ENCODE measurements at places on chromosomes 2 and 18.

DNA sequence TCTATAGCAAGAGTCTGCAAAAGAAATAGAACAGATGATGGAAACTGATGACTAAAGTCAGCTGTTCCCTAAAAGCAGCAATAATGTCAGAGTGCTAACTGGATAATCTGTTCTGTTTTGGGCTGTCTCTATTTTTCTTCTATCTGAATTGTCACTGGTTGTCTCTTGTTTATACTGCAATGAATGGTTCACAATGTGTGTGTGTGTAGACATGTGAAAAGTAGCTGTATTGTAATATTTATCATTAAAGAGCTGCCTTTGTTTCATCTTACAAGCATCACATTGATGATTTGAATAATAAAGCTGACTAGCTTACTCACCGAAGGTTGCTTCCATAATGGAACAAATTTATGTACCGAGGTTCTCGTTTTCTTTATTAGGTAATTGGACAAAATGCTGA lies 456.0 kb upstream of the ZEB2 start:
- DNase-seq: no peak

DNA sequence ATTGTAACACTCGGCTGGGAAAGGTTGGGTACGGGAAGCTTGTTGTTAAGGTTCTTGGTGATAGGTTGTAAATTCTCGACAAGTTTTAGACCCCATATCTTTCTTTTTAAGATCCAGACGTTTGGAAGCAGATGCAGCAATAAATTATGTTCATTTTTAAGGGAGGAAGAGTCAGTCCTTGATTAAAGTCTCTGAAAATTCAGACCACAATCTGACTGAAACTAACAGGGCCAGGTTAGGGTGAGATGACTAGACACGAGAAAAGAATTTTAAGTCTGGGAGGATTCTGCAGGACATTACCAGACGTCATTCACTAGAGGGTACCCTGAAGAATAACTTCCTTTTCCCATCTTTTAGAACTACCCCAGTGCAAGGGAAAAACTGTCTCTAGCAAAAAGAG lies 16.1 kb downstream of the WIPF1 start:
- DNase-seq: no peak

GRCh38 chr2:162318328-162319180 lies at the start of gene IFIH1:
Gene IFIH1 (minus strand): TSS chr2:162318684. CDS start chr2:162318307, 377 bp downstream.
- DNase-seq: peak; percentile 47

GRCh38 chr18:48947560-48947959 lies 3.2 kb downstream of the SMAD7 start:
- no peak for DNase-seq

GRCh38 chr2:187774551-187775071 lies 220.4 kb upstream of the TFPI start:
- no peak for DNase-seq

DNA sequence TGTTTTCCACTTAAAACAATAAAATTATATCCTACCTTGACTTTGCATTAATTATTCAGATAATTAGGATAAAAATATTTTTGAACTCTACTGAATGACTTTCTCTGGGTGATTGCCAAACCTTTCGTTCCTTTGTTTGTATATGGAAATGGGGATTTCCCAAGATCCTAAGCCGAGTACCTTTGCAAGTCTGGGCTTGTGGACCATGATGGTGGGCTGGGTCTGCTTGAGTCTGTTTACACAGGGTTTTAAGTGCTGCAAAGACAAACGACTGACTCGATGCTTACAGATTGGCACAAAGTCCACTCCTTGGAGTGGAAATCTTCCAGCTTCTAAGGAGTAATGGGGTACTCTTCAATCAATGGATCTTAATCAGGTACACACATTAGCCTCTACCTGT lies 659.5 kb downstream of the TSN start:
- no peak for DNase-seq

DNA sequence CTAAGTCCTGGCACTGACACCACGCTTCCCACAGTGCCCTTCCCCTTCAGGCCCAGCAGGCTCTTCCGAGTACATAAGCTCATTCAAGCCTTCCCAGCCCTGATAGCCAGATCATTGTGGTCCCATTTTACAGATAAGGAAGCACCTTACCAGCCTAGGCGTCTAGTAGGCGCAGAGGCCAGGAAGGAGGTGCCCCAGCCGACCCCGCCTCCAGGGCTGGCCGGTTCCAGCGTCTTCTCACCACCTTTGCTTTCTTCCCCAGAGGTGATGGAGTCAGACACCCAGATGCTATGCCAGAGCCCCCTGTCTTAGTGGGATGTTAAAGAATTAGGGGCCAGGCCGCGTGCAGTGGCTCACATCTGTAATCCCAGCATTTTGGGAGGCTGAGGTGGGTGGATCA lies 28.9 kb upstream of the EFHD1 start:
- DNase-seq: no peak

- no peak for DNase-seq
Observed at GRCh38 chr2:10588931-10589330, 100.8 kb downstream of the NOL10 start.

DNA sequence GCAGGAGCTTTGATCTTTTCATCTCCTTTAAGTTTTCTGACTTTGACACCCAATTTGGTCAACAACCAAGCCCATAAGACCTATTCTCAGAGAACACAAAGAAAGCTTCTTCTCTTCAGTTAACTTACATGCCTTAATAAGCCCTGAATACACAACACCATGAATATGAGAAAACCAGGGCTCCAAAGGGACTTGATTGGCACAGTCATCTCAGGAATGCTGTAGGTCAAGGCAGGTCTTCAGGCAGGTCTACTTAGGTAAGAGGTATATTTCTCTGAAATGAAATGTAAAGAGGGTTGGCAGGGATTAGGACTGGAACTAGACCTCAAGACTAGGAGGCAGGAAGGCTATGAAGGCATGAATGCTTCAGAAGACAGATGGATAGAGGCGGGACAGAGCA lies 24.4 kb upstream of the EIF2AK3 start:
- DNase-seq: no peak

GRCh38 chr2:188571543-188572303 lies 280.0 kb downstream of the GULP1 start:
- DNase-seq: no peak

DNA sequence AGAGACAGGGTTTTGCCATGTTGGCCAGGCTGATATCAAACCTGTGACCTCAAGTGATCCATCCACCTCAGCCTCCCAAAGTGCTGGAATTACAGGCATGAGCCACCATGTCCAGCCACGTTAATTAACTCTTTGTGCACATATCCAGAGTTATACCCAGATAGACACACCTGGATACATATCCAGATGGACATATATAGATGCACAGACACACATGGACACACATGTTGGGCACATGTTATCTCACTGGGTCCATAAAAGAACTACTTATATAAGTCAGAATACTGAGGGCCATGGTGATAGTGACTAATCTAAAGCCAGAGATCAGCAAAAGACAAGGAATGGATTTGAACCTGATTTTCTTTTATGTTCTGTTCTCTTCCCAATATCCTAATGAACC lies 158.6 kb downstream of the IRS1 start:
- DNase-seq: no peak

DNA sequence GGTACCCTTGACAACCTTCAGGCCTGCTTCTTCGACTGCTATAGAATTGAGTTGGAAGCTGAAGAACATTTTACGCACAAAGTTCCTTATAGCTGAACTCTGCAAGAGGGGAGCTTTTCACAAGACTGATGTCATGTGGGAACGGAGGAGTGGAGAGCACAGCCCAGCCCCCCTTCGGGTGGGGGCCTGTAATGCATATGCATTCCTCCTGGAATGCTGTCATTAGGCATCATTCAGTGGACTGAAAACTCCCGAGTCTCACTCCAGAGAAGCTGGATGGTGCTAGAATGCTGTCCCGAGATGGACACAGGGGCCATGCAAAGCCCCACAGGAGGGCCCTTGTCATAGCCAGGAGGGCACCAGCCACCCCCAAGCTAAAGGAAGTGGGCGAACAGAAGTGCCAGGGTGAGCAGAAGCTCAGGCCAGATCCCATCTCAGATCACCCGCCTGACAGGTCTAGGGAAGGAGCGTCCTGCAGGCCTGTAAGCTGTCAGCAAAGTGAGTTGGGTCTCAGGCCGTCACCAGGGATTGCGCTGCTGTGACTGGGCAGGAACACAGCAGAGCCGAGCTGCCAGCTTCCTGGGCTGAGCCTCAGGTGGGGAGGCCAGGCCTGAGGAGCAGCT lies 43.8 kb upstream of the RBM44 start:
- no peak for DNase-seq

- DNase-seq: no peak
Observed at GRCh38 chr2:20366672-20367116, 16.1 kb upstream of the PUM2 start.

DNA sequence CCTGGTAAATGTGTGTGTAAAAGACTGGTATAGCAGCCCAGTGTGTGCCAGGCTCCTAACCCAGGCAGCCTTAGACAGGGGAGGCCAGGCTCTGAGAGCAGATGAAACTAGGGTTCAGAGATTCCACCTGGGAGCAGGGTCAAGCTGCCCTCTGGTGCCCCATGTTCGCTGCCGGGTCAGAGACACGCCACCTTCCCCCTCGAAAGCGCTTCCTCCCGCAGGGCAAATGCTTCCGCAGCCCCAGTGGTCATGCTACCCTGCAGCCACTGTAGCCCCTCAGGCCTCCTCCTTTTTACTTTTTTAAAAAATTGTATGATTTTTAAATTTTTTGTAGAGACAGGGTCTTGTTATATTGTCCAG lies 10.6 kb upstream of the KLF11 start:
- no peak for DNase-seq

DNA sequence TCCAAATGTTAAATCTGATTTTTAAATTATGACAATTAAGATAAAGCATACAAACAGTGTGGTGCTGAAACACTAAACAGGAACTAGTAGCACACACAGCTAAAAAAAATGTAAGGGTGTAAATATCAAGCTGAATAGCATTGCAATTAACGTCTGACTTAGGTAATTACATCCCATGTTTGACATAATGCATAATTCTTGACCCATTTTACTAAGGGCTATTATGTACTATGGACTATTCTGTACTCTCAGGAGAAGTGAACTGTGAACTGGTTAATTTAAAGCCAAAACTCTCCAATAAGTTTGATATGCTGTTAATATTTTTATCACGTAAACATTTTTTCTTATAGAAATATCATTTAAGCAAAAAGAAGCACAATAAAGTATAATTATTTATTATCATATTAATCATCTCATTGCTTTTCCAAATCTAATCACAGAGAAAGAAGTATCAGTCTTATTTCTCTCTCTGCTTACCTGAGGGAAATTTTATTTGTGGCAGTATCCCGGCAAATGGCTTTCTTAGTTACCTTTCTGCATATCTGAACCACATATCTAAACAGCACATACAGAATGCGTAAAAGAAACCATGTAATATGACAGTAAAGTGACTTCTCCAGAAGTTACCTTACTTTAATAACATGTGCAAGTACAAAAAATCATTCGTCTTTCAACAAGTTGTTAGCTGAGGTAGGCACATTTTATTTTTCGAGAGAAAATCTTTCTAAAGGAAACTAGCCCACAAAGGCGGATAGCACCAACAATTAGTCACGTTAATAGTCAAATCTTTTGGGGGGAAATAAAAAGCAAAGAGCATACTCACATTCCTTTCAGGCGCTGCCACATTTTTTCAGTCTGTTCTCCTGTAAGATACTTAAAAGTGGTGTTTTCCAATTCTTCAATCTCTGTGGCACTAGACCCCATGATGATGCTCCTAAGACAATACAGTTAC lies 94.9 kb upstream of the PDE1A start:
- DNase-seq: no peak

DNA sequence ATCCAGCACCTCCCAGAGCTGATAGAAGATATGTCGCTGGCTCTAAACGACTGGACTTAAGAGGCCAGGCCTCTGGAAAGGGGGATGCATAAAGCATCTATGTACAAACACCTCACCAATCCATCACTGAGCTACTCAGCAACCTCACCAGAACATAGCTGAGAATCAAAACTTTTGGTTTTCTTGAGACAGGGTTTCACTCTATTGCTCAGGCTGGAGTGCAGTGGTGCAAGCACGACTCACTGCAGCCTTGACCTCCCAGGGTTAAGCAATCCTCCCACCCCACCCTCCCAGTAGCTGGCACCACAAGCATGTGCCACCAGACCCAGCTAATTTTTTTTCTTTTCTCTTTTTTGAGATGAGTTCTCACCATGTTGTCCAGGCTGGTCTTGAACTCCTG lies 62.9 kb upstream of the MSH6 start:
- DNase-seq: no peak

GRCh38 chr2:97918818-97919217 lies 76.9 kb downstream of the TMEM131 start:
- DNase-seq: no peak

GRCh38 chr2:121993682-121994081 lies 238.2 kb downstream of the TSN start:
- DNase-seq: no peak

DNA sequence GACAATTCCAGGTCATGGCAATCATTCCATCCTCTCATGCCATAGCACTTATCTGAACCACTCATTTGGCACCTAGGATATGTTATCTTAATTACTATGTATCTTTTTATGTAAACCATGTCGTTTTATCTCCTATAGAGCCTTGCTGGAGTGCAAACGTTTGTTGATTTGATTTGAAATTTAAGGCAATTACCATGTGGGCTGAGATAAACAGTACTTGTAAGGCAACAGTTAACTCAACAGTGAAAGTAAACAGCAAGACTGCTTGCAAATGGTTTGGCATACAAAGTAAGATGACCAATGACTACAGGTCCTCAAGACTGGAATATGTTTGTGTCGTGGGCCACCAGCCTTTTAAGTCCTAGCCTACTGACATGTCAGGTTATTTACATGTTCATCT lies 133.7 kb upstream of the ZFP36L2 start:
- no peak for DNase-seq

- DNase-seq: no peak
Observed at GRCh38 chr2:25292408-25292807, 49.3 kb downstream of the DNMT3A start.

- DNase-seq: no peak
Observed at GRCh38 chr2:16639431-16639830, 26.2 kb downstream of the CYRIA start.

GRCh38 chr18:21605213-21605612 lies 4.7 kb upstream of the ESCO1 start:
- DNase-seq: no peak

DNA sequence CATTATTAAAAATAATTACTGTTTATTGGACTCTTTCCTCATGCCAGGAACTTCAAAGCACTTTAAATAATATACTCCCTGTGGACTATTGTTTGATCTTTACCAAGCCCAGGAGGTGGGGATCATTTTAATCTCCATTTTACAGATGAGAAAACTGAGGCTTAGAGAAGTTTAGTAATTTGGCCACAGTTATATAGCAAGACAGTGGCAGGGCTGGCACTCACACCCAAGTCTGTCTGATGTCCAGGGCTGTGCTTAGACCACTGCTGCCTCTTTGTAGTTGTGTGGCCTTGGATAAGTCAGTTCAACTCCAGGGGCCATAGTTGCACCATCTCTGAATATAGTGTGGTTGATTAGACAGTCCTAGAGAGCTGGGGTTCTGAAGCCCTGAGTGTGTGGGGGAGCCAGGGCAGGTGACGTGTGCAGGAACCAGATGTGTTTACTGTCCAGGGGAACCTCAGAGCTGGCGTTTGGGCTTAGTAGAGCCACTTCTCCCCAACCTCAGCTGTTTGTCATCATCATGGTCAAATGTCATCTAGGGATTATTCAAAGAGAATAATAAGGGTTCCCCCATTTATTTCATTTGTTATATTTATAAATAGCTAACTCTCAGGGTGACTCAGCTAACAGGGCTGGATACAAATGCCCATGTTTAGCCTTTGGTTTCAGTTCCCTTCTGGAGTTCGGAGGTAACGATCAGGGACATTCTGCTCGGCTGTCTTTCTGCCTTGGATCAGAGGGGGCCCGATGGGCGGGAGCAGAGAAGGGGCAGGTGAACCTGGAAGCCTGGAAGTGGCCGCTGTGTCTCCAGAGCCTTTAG lies 68.0 kb downstream of the BOLA3 start:
- no peak for DNase-seq

- no peak for DNase-seq
Observed at GRCh38 chr2:122034777-122035176, 279.3 kb downstream of the TSN start.
